Left lung (tissue), 14 donors: ENCODE measurements at places on chromosomes 12 and 14.
A peak's percentile ranks its signal among the peaks of the same experiment; 100 is the strongest.

DNA sequence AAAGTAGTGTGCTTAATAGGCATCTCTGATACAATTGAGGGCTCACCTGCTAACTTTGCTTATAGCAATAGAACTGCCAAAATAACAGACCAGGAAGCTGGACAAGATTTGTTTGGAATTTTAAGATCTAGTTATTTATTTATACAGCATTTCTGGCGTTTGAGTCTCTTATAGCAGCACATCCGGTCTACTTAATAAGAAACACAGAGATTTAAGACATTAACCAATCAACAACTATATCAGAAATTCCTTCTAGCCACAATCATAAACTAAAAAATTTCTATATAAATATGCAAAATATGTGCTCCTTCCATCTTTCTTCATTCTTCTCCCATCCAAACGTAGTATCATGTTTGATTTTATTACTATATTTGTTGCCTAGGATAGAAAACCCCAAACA lies 2.6 kb downstream of the RTN1 start:
- no peak for DNase-seq
- H3K4me1 ChIP-seq, result peaks cover 20% of the 10 kb centered on the region
- H3K27ac ChIP-seq, result no peak overlapping the region
- H3K36me3 ChIP-seq, result no peaks in the 10 kb centered on the region
- no peak overlapping the region for H3K4me3 ChIP-seq

DNA sequence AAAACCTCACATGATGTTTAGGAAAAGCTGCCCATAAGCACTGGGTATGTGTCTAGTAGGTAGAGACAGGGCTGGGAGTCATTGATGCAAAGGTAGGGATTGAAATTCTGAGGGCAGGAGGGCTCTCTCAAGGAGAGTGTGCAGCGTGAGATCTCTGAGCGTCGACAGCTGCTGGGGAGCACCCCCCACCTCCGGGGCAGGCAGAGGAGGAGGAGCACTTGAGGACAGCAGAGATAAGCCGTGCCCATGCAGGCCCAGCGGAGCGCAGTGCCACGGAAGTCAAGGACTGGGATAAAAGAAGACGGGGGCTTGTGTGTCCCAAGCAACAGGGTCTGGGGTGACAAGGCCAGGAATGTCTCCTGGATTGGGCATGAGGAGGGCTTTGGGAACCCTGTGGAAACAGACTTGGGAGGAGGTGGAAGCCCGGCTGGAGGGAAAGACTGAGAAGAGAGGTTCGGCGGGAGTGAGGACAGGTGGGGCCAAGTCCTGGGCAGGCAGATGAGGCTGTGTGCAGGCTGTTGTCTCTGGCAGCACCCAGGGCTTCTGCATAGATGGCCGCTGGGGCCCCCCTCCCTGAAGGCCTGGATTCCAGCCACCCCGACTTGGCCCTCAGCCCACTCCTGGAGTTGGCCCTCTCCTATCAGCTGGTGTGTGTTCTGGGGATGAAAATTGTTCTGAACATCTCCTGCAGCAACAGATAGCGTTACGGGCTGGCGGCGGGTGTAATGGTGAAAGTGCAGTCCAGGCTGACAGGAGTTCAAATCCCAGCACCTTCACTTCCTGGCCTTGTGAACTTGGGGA lies 1.9 kb downstream of the CACNA2D4 start:
- no peaks in the 10 kb centered on the region for H3K36me3 ChIP-seq
- peaks cover 19% of the 10 kb centered on the region for H3K4me1 ChIP-seq
- no peaks in the 10 kb centered on the region for H3K27me3 ChIP-seq

DNA sequence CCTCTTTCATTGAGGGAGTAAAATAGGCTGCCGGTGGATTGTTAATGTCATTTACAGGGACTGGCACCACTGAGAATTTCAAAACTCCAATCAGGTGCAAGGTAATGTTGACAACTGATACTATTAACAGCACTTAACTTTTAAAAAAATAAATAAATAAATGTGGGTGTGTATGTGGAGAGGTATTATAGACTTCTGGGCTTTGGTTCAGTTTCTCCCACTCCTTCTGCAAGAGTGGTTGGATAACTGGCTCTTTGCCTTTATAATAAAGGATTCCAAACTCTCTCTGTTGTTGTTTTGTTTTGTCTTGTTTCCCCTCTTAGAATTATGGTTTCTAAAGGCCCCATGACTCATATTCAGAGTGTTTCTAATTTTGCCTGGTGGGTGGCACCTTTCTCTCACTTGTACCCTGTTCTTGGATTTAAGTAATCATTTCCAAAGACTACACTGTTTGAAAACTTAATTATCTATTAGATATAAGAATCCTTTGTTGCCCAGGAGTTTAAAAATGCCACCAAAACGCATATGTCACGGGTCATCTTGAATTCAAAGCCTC lies 151.6 kb upstream of the ARID2 start:
- H3K4me1 ChIP-seq, result peaks cover 4% of the 10 kb centered on the region
- no peak overlapping the region for H3K4me3 ChIP-seq
- no peak overlapping the region for H3K27ac ChIP-seq
- H3K27me3 ChIP-seq, result no peaks in the 10 kb centered on the region

DNA sequence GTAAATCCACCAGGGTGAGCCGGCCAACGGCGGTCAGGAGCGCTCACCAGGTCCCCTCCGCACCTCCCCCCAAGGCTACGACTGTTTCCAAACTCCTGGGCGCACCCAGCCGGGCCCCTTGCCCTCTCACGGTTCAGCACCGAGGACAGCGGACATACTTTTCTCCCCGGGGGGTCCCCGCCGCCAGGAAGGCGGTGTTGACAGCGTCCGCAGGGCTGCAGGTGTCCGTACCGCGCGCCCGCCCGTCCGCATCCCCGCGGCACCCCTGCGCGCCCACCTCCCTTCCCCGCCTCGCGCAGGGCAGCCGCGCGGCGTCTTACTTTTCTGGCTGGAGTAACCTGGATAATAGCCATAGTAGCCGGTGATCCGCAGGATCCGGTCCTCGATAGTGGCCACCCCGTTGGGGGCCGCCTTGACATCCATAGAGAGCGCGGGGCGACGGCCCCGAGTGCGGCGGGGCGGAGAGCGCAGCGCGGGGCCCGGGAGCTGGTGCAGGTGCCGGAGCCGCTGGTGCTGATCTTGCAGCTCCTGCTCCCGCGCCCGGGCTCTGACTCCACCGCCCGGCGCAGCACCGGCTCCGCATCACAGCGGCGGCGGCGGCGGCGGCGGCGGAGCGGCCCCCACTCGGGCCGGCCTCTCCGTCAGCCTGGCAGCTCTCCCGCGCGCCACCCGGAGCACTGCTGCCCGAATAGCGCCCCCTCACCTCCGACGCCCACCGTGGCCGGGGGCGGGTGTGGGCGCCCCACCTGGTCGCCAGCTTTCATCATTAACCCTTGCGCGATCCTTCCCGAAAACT lies at the start of gene SLC35F4:
Gene SLC35F4 (minus strand): TSS at position 690 of the 796 bp plus-strand sequence.
- H3K4me1 ChIP-seq, result no peaks in the 10 kb centered on the region
- DNase-seq, result no peak
- no peak within 1 kb of the TSS for H3K4me3 ChIP-seq
- H3K36me3 ChIP-seq, result no peaks in the 10 kb centered on the region

DNA sequence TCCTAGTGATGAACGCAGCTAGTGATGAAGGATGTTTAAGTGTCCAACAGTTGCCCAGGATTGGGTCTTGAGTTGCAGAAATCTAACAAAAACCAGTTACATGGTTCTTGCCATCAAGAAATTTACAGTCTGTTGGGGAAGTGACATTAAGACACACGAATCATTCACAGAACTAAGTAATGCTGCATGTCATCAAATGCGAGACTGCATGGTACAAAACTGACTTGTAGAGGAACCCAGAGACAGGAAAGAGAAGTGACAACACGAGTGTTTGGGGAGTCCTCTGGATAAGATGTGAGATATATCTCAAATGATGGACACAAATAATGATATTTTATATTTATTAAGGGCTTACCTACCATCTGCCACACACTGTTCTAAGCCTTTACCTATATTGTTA lies 6.1 kb upstream of the SYNE3 start:
- H3K36me3 ChIP-seq, result no peaks in the 10 kb centered on the region
- peaks cover 100% of the 10 kb centered on the region for H3K4me1 ChIP-seq
- DNase-seq, result no peak
- peak overlapping the region; percentile 72 for H3K27ac ChIP-seq

DNA sequence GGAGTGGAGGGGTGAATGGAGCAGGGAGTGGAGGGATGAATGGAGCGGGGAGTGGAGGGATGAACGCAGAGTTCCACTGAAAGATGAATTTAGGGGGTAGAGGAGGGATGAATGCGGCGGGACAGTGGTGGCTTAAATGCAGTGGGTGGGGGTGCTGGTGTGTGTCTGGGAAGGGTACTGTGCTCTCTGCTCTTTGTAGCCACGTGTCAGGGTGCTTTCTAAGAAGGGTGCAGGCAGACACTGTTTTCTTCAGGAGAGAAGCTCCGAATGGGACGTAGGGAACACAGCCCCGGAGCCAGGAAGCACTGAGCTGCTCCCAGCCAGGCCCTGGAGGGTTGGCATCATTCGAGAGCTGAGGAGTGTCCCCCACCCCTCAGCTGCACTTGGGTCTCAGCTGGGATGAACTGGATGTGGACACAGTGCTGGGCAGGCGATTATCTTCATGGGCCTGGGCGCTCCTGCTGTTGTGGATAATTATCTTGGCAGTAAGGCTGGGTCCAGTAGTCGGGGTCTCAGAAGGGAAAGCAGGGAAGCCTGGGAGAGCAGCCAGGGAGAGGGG lies 9.5 kb upstream of the CEP170B start:
- H3K27me3 ChIP-seq, result peaks cover 29% of the 10 kb centered on the region
- no peak overlapping the region for H3K27ac ChIP-seq
- no peaks in the 10 kb centered on the region for H3K4me1 ChIP-seq
- H3K4me3 ChIP-seq, result no peak overlapping the region

- no peak overlapping the region for H3K4me3 ChIP-seq
- no peak overlapping the region for H3K27ac ChIP-seq
- no peaks in the 10 kb centered on the region for H3K4me1 ChIP-seq
Observed at GRCh38 chr12:52317468-52318052, 3.6 kb downstream of the KRT83 start.

DNA sequence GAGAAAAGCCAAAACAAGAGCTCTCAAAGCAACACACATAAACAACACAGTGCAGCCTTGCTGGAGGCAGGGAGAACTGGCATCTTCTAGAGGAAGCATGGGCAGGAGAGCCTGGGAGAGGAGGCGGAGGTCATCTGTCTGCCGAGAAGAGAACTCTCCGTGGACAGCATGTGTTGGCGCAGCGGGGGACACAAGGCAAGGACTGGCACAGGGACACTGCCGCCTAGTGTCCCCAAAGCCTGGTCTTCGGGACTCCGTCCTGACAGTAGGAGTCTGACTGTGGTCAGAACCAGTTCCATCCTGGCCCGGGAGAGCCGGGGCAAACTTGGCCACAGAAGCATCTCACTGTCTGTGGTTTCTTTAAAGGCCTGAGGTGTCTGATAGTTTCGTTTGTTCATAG lies 47.3 kb downstream of the KCNA1 start:
- no peak overlapping the region for H3K27ac ChIP-seq
- H3K4me1 ChIP-seq, result no peaks in the 10 kb centered on the region
- H3K4me3 ChIP-seq, result no peak overlapping the region
- no peak for DNase-seq
- peaks cover 77% of the 10 kb centered on the region for H3K27me3 ChIP-seq
- no peaks in the 10 kb centered on the region for H3K36me3 ChIP-seq

GRCh38 chr12:19856389-19856788 lies 417.1 kb downstream of the AEBP2 start:
- no peaks in the 10 kb centered on the region for H3K36me3 ChIP-seq
- DNase-seq, result no peak
- peaks cover 6% of the 10 kb centered on the region for H3K4me1 ChIP-seq

DNA sequence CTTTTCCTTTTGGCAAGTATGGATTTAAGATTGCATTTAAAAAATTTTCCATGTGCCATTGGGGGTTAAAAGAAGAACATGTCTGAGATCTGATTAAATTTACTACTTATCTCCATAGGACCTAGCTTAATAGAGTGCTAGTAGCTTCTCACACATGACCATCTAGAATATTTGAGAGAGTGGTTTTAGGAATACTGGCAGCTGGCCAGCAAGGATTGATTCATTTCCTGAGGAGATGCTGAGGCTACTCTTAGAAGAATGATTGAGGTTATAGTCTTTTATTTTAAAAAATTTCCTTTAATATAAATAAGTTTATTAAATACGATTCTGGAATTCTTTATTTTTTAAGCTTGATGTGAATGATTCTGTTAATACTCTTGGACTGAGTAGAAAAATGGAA lies 56.2 kb downstream of the MIPOL1 start:
- no peaks in the 10 kb centered on the region for H3K27me3 ChIP-seq
- no peak overlapping the region for H3K27ac ChIP-seq
- no peaks in the 10 kb centered on the region for H3K4me1 ChIP-seq
- H3K36me3 ChIP-seq, result no peaks in the 10 kb centered on the region
- H3K4me3 ChIP-seq, result no peak overlapping the region

GRCh38 chr12:74285773-74286172 lies 251.9 kb upstream of the ATXN7L3B start:
- no peak overlapping the region for H3K4me3 ChIP-seq

- H3K4me3 ChIP-seq, result no peak overlapping the region
- no peak overlapping the region for H3K27ac ChIP-seq
- no peak for DNase-seq
- no peaks in the 10 kb centered on the region for H3K36me3 ChIP-seq
- no peaks in the 10 kb centered on the region for H3K4me1 ChIP-seq
Observed at GRCh38 chr14:61178226-61179060, 102.7 kb downstream of the TMEM30B start.

DNA sequence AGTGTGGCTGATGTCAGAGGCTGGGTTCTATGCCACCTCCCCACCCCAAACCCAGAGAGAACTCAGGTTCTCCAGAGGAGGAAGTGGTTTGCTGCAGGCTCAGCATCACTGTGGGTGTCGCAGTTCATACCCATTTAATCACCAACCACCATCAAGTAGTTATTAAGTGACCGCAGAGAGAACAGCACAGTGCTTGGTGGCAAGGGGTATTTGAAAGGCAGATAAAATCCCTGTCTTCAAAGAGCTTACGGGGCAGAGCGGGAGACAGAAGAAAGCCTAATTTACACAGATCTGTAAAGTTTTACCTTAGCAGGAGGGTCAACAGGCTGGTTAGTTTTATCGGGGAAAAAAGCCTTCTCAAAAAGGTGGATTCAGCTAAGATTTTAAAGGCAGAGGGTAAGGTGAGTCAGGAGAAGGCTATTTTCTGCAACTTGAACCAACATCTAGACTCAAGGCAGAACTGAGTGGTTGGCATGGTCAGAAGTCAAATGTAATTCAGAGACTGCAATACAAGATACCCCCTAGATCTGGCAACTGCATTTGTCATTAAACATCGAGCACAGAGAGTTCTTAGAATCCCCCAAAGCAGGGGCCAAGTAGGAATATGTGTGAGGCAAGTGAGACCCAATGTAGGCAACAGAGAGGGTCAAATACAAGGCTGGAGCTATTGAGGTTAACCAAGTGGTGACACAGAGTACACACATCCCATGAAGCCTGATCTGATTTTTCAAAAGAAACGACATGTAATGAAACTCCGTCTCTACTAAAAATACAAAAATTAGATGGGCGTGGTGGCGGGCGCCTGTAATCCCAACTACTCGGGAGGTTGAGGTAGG lies 13.2 kb downstream of the PXN start:
- H3K27ac ChIP-seq, result no peak overlapping the region
- H3K4me3 ChIP-seq, result no peak overlapping the region
- peaks cover 12% of the 10 kb centered on the region for H3K36me3 ChIP-seq
- peaks cover 31% of the 10 kb centered on the region for H3K4me1 ChIP-seq
- no peaks in the 10 kb centered on the region for H3K27me3 ChIP-seq
- DNase-seq, result no peak

- H3K4me1 ChIP-seq, result no peaks in the 10 kb centered on the region
- no peak overlapping the region for H3K4me3 ChIP-seq
- H3K27ac ChIP-seq, result no peak overlapping the region
- no peak for DNase-seq
Observed at GRCh38 chr12:97595936-97596335, 133.3 kb downstream of the RMST start.
